ENCODE measurements at places on chromosomes 7 and 10.

DNA sequence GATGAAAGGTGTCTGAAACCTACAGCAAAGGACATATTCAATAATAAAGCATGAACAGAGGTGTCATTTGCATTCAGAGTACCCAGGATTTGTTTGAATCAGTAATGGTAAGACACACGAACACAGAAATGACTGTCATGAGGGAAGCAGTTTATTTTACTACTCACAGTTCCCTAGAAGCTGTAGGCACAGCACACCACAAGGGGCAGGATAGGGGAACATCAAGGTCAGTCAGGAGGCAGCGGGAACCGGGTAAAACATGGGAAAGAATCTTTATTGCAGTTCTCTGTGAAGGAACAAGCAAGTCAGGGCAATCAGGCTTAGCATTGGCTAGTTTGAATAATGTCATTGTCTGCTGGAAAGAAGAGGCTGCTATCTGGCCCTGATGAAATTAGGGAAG is 70.2 kb upstream of the PDSS1 start:
- no peak for DNase-seq
- H3K36me3 ChIP-seq, result no peaks in the 10 kb centered on the region
- peaks cover 13% of the 10 kb centered on the region for H3K27me3 ChIP-seq
- H3K4me3 ChIP-seq, result no peak overlapping the region

DNA sequence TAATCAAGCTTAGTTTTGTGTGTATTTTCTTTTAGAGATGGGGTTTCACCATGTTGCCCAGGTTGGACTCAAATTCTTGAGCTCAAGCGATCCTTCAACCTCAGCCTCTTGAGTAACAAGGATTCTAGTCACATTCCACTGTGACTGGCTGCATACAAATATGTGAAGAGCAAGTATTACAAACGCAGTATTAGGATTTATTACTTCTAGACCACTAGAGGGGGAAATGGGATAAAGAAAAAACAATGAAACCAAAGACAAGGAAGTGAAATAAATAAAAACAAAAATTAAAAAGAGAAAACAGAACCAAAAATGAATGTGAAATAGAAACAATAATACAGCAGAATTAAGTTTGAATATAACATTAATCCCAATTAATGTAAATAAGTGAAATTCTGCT is 308.7 kb downstream of the ANKRD30A start:
- no peak overlapping the region for H3K27ac ChIP-seq
- H3K27me3 ChIP-seq, result no peaks in the 10 kb centered on the region
- H3K36me3 ChIP-seq, result no peaks in the 10 kb centered on the region
- no peak for DNase-seq

GRCh38 chr10:123402656-123403055 is 248.5 kb downstream of the BUB3 start:
- H3K4me3 ChIP-seq, result no peak overlapping the region
- no peaks in the 10 kb centered on the region for H3K4me1 ChIP-seq
- no peak overlapping the region for H3K27ac ChIP-seq
- no peaks in the 10 kb centered on the region for H3K27me3 ChIP-seq
- no peaks in the 10 kb centered on the region for H3K36me3 ChIP-seq
- no peak for DNase-seq

DNA sequence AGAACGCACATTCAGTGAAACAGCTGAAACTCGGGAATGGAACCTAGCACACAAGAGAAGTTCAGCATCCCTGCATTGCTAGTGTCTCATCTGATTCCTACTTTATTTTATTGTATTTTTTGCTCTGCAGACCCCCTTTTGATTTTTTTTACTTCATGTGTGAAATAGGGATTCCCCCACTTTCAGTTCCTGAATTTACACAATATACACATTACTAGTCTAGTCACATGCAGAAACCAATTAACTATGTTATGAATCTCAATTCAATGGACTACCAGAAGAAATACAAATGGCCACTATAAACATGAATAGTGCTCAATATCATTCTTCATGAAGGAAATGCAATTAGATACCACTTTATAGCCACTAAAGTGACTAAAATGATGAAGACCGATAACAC is 386.1 kb upstream of the COBL start:
- H3K4me1 ChIP-seq, result no peaks in the 10 kb centered on the region
- H3K27ac ChIP-seq, result no peak overlapping the region
- DNase-seq, result no peak
- no peaks in the 10 kb centered on the region for H3K36me3 ChIP-seq
- H3K4me3 ChIP-seq, result no peak overlapping the region

- DNase-seq, result no peak
- no peaks in the 10 kb centered on the region for H3K4me1 ChIP-seq
- H3K27ac ChIP-seq, result no peak overlapping the region
- H3K27me3 ChIP-seq, result no peaks in the 10 kb centered on the region
Measured at GRCh38 chr10:44845361-44846175, 65.6 kb upstream of the TMEM72 start.

- H3K36me3 ChIP-seq, result no peaks in the 10 kb centered on the region
- H3K27me3 ChIP-seq, result no peaks in the 10 kb centered on the region
- no peak overlapping the region for H3K27ac ChIP-seq
- H3K4me1 ChIP-seq, result peaks cover 23% of the 10 kb centered on the region
- H3K4me3 ChIP-seq, result no peak overlapping the region
- no peak for DNase-seq
Measured at GRCh38 chr7:100221231-100221718, 1.5 kb downstream of the PVRIG start.

DNA sequence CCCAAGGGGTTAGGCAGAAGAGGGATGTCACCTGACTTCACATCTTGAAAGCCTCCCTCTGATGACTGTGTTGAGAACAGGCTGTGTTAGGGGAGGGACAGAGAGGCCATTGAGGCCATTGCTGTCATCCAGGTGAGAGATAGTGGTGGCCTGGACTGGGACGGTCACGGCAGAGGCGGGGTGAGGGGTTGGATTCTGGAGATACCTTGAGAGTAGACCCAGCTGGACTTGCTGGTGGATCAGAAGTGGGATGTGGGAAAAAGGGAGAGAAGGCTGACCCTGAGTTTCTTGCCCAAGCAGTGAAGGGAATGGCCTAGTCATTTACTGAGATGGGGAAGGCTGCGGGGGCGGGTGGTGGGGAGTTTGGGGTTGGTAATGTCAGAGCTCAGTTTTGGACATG is 13.6 kb downstream of the MTURN start:
- peaks cover 61% of the 10 kb centered on the region for H3K4me1 ChIP-seq
- H3K36me3 ChIP-seq, result peaks cover 3% of the 10 kb centered on the region
- H3K27ac ChIP-seq, result no peak overlapping the region
- no peaks in the 10 kb centered on the region for H3K27me3 ChIP-seq
- no peak overlapping the region for H3K4me3 ChIP-seq

GRCh38 chr10:77686096-77686495 is 48.5 kb upstream of the KCNMA1 start:
- DNase-seq, result no peak
- H3K27me3 ChIP-seq, result peaks cover 25% of the 10 kb centered on the region
- no peaks in the 10 kb centered on the region for H3K4me1 ChIP-seq
- no peak overlapping the region for H3K4me3 ChIP-seq
- no peaks in the 10 kb centered on the region for H3K36me3 ChIP-seq

DNA sequence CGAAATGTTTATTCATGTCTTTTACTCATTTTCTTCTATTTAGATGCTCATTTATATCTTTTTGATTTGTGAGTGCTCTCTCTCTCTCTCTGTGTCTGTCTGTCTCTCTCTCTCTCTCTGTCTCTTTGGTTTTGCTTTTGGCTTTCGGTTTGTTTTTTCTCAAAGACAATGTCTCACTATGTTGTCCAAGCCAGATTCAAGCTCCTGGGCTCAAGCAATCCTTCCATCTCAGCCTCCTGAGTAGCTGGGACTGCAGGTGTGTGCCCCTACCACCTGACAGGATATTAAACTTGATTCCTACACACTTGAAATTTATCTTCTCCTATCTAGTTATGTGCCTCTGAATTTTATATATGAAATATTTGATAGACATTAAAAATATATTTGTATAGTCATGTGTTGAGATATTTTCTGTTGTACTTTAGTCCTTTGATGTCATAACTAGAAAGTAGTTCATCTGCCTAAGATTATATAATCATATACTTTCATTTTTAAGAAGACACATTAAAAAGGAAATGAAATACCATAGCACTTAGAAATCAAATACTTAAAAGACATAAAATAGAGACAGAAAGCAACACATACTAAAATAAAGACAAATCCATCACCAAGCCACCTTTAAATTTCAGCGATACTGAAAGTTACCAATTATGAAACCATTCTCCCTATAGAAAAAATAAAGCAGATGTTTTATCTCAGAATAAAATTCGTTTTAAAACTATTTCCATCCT is 68.1 kb upstream of the SFMBT2 start:
- no peak overlapping the region for H3K4me3 ChIP-seq
- no peaks in the 10 kb centered on the region for H3K4me1 ChIP-seq
- DNase-seq, result no peak
- peaks cover 23% of the 10 kb centered on the region for H3K27me3 ChIP-seq

DNA sequence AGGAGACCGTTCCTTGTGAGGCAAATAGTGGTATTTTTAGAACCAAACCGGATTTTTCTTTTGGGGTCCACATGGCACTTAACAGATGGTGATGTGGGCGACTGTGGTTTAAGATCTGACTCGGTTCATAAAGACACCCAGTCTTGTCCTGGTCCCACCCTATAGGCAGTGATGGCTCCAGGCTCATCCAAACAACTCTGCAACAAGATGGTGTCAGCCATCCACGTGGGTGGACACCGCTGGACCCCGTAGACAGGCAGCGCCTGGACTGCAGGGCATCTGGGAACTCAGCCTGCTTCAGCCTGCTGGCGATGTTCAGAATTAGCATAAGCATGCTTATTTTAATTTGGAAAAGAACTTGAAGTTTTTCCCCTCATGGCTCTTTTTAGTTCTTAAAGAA is 258.4 kb upstream of the FZD1 start:
- no peak overlapping the region for H3K4me3 ChIP-seq
- no peaks in the 10 kb centered on the region for H3K4me1 ChIP-seq
- DNase-seq, result no peak
- H3K27ac ChIP-seq, result no peak overlapping the region
- no peaks in the 10 kb centered on the region for H3K27me3 ChIP-seq
- H3K36me3 ChIP-seq, result no peaks in the 10 kb centered on the region

- no peak for DNase-seq
- no peak overlapping the region for H3K27ac ChIP-seq
- H3K4me1 ChIP-seq, result no peaks in the 10 kb centered on the region
- no peak overlapping the region for H3K4me3 ChIP-seq
- H3K36me3 ChIP-seq, result no peaks in the 10 kb centered on the region
- H3K27me3 ChIP-seq, result peaks cover 18% of the 10 kb centered on the region
Measured at GRCh38 chr10:113126229-113127201, 176.5 kb downstream of the TCF7L2 start.

GRCh38 chr7:125468855-125469174 is 539.2 kb upstream of the POT1 start:
- no peaks in the 10 kb centered on the region for H3K27me3 ChIP-seq
- H3K27ac ChIP-seq, result no peak overlapping the region
- no peaks in the 10 kb centered on the region for H3K36me3 ChIP-seq
